ENCODE measurements at places on chromosomes 7 and 10.

DNA sequence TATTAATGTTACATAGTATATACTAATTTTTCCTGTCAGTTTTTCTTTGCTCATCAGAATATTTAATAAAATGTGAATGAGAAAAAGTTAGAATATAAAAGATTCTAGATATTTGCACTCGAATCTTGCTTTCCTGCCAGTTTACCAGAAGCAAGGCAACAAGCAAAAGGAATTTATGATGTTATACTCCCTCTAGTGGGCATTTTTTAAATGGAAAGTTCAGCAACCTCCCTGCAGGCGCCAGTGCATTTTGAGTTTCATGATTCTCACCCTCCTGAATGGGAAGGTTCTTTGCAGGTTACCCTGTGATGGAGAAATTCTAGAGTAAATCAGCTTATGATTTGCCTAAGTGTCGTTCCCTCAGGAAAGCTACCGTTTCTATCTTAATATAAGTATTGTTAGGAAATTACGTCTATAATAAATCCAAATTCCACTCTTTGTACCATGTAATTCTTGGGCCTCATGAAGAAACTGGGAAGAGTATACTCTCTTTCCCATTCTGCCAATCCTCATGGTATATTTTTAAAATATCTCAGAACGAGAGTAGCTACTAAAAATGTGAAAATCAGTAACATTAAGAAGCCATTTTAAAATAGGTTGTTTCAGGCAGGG lies 350.0 kb downstream of the CRPPA start:
- DNase-seq, result peak; percentile 11

DNA sequence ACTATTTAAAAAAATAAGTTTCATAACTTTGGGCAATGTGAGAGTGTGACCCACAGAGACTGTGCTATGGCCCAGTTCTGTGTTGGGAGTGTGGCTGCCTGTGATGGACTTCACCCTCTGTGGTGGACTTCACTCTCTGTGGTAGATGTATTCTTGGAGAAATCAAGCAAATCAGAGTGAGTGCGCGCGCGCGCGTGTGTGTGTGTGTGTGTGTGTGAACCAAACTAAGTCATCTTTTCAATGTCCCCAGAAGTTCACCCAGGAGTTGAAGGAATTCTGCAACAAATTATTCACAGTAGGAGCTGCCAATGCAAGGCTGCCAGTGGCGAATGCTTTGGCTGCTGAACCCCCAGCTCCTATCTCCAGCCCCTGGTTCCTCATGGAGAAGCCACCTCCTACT lies 184.5 kb downstream of the ADAM12 start:
- no peak for DNase-seq

DNA sequence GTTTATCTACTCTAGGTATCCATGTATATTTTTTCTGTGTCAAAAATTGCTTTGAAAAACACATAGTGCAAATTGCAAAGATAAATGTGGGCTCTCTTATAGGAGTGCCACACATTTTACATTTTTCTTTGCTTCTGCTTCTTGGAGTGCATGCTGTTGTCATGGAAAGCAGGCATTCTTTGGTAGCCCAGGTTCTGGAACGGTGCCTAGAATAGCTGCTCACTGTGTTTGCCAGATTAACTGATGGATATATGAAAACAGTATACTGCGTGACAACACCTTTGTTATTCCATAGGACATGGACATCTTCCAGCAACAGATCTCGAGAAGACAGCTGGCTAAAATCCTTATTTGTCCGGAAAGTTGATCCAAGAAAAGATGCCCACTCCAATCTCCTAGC lies 13.4 kb downstream of the NIPSNAP2 start:
- DNase-seq, result no peak

DNA sequence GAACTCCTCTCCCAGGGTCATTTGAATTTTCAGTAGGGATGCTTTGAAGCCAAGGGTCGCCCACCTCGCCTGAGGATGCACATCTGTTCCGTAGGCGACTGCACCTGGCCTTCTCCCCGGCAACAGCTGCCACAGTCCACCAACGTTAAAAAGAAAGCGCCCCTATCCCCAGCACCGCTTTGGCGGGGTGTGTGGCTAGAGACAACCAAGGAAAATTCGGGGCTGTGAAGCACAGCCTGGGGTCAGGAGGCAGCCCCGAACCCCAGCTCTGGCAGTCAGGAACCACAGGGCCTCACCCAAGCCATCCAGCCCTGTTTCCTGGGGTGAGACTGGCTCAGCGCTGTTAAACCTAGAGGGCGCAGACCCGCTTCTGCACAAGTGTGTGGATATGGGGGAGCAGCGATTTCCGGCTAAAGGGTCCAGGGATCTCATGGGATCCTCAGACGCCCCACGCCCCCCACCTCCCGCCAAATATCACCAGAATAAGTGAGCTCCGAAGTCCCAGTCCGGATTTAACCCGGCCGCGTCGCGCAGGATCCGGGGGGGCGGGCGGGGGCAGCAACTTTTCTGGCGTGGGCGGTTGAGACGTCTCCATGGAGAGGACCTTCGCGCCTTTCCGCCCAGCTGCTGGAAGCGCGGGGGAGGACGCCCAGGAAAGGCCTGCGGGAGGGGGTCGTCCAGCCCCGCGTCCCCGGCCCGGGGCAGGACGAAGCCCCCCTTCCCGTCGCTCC lies 822 bp downstream of the ZC3HAV1L start:
- DNase-seq, result peak; percentile 31

- DNase-seq, result no peak
Observed at GRCh38 chr10:101208543-101208942, 20.7 kb downstream of the LBX1 start.

- DNase-seq, result no peak
Observed at GRCh38 chr7:22969010-22969431, 44.9 kb downstream of the HYCC1 start.

DNA sequence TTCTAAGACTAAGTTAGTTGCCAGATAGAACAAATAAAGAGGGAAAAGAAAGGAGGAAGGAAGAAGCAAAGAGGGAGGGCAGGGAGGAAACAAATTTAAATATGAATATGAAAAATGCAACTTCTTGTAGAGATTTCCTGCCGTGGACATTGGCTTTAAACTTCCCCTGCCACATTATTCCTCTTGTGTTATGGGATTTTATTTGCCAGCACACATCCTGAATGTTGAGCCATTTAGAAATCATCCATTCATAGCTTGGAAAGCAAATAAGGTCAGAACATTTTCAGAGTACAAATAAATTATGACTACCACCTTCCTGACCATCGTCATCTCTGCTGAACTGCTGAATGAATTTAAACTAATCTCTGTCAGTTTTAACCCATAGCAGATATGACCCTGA lies 911.9 kb upstream of the LRRN3 start:
- DNase-seq, result no peak

DNA sequence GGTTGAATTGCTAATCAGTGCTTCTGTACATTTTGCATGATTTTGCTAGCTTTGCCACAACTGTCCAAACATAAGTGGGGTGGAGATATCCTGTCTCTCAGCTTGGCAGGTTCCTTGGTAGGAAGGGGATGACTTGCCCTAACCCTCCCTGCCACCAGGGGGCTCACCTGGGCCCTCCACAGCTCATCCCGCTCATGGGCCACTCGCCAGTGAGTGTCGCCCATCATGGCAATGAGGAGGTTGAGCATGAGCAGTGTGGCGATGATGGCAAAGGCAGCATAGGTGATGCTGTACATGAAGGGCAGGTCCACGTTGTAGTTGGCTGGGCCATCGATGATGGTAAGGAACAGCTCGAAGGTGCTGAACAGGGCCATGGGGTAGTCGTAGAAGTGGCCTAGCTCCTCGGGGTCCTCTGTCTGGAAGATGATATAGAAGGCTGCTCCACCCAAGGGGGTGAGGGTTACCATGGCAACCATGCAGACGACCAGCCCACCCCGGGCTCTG lies 12.2 kb downstream of the TRPV6 start:
- no peak for DNase-seq

GRCh38 chr7:149317986-149318672 lies 56.1 kb downstream of the ZNF783 start:
- no peak for DNase-seq

GRCh38 chr7:67487316-67487715 lies 490.7 kb downstream of the TYW1 start:
- DNase-seq, result no peak

- DNase-seq, result no peak
Observed at GRCh38 chr7:36312064-36312914, 77.4 kb upstream of the ANLN start.

DNA sequence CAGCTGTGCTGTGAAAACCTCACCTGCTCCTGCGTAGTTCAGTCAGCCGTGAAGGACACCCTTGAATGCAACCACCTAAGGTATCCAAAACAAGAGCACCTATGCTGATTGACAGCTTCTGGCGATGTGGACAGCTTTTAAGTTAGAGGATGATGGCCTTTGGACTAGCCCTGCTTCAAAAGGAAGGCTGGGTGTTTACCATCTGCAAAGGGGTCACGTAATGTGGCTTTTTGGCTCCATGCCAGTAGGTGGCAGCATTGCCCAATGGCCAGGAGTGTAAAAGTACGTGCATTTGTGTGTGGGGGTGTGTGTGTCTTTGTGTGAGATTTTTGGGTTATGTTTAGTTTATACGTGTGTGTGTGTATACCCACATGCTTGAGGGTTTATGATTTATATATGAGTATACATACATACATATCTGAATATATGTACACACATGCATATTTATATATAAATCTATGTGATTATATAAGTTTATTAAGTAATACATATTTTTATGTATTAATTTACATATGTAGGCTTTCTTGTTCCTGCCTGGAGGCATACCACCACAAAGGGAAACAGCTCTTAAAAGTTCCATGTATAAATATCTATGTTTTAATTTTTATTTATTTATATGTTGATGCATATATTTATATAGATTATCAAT lies 236.3 kb upstream of the ANKRD30A start:
- peak; percentile 29 for DNase-seq

GRCh38 chr7:84669177-84669732 lies 474.7 kb upstream of the SEMA3A start:
- no peak for DNase-seq

GRCh38 chr10:86520871-86521677 lies 518 bp downstream of the WAPL start:
- peak; percentile 32 for DNase-seq

- DNase-seq, result no peak
Observed at GRCh38 chr7:137563981-137564380, 220.4 kb upstream of the PTN start.

DNA sequence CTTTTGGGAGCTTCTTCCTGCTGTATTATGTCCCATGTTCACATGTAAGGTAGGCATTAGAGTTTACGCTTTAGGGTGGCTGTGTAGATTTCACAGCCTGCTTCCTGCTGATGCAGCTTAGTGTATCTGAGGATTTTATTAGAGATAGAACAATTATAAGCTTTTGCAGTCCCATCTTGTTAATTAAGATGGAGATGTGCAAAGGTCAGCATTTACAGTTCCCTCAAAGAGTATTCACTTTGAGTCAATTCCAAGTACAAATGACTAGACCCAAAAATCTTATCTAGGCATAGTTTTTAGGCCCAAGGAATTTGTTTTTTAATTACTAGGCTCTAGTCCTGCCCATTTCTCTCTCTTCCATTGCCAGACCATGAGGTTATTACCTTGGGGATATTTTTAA lies 239.9 kb upstream of the PHF14 start:
- DNase-seq, result no peak

DNA sequence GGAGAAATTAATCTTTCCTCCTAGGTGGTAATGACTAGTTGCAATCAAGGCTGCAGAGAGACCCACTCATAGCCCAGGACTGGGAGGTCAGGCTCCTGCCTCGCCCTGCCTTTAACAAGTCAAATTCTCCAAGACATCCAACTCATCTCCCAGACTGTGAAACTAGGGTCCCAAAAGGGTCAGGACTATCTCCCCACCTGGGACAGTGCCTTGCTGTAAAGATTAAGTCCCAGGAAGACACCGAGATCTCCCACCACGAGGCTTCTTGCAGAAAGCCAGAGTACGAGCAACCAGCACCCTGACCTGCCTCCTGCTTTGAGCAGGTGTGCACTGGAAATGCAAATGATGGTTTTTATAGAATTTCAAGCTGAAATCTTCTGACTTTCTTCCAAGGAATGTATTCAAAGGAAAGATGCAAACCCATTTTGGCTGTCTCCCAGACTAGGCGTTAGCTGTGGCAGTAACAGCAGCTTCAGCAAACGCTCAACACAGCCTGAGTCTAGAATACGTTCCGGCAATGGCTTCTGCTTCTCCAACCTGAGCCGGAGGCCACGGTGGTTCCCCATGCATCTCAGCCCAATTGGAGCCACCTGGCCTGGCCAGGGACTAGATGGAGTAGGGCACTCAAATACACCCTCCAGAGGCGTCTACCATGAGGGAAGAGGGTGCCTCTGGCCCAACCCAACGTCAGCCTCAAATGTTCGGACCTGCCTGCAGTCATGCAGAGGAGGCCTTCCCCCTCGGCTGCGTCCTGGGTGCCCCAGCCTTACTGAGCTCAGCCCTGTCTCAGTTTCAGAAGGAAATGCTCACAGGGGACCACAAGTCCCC lies 170.4 kb downstream of the PRKAG2 start:
- DNase-seq, result no peak

- no peak for DNase-seq
Observed at GRCh38 chr7:37729181-37729580, 45.6 kb downstream of the GPR141 start.

DNA sequence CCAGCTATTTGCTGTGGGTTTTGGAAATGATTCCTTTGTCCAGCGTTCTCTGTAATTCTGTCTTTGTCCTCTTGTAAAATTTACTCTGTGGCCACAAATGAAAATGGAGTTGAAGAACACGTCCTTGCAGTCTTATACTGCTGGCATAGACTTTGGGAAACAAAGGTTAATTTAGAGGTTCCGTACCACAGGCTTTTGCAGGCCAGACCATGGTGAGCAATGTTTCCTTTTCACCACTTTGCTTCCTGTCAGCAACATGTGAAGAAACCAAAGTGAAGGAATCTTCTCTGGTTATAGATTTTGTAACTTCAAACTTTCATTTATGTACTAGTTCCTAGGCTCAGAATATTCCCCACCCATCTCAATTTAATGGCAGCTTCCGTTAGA lies 488.5 kb downstream of the MDFIC start:
- DNase-seq, result no peak

DNA sequence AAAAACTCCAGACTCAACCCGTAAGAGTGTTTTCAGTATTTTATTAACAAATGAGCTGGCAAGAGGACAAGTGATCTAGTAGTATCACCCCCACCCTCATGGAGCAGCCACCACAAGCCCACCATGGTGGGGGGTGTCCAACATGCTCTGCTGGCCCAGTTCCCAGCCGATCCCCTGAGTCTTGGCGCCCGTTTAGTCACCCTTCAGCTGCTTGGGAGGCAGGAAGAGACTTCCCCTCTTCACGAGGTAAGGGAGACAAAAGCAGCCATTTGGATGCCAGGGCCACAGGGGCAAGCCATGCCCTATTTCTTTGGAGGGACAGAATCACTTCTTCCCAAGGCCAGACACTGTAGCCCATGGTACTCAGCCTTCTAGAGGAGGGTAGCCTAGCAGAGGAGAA lies 54.1 kb downstream of the NOD1 start:
- no peak for DNase-seq

- no peak for DNase-seq
Observed at GRCh38 chr7:155418941-155419755, 38.8 kb upstream of the EN2 start.

GRCh38 chr7:47226696-47227095 lies 355.2 kb downstream of the TNS3 start:
- DNase-seq, result no peak

GRCh38 chr7:100901921-100902332 lies 6.2 kb upstream of the ACHE start:
- no peak for DNase-seq
